NB4 (cell line): ENCODE measurements at places on chromosomes 4 and X.

GRCh38 chrX:154734061-154734781 lies 16.7 kb downstream of the GAB3 start:
- DNase-seq: peak; percentile 89

DNA sequence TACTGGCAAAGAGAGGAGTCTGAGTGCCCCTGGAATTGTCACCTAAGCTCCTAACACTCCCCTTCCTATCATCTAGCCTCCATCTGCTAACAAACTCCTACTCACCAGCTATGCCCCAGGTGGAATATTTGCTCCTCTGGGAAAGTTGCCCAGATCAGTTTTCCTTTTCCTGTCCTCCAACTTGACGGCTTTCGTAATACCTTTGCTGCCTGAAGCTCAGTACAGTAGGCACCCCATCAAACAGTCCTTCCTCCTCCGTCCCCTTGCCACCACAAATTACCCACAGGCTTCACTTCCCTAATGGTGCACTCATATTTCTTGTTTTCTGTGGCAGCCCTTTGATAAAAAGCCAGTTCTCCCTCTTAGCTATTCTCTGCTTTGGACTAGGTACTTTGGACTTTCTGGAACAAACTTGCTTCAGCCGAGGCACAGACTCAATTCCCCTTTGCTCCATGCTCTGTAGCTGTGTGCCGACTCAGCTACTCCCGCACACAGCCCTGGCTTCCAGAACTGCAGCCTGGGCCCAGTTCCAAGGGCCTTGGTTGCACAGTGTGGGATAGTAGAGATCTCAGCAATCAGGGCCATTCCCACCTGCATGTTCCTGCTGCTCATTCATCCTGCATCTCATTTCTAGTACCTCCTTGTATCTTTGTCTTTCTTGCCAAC lies 605.1 kb downstream of the BCOR start:
- peak; percentile 73 for DNase-seq

GRCh38 chr4:8260656-8261111 lies 8.9 kb upstream of the HTRA3 start:
- no peak for DNase-seq

- DNase-seq: peak; percentile 0
Observed at GRCh38 chrX:94576367-94577004, 902.5 kb downstream of the FAM133A start.

- no peak for DNase-seq
Observed at GRCh38 chr4:119271361-119272085, 50.4 kb downstream of the FABP2 start.

DNA sequence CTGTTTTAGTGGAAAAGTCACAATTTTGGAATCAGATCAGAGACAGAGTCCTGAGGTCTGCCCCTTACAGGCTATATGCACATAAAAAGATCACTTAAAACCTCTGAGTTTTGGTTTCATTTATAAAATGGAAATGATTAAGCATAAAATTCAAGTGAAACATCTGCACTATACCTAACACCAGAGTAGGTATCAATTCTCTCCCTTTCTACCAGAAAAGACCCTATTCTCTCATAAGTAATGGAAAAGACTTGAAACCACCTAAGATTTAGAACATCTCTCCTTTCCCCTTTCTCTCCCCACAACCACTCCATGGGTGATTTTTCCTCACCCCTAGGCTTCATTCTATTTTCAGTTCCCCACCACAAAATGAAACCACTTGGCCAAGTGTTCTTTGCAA lies 907 bp downstream of the LHFPL1 start:
- no peak for DNase-seq

DNA sequence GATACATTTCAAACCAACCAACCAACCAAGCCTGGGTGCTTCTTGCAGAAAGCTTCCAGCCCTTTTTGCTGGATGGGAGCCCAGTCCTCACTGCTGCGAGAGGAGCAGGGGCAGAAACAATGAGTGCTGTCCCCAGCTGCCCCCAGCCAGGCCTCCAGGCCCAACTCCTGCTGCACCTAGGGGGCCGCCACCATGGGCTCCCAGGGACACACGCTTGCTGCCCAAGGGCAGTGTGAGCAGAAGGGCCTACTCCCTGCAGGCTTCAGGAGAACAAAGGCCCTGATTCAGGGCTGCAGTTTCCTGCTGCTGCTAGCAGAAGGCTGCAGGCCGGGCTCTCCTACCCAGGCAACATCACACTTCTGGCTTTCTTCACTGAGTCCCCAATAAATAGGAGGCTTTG lies 37.7 kb upstream of the ENPP6 start:
- DNase-seq: no peak

GRCh38 chr4:143184217-143184502 lies 557 bp upstream of the USP38 start:
- DNase-seq: no peak

DNA sequence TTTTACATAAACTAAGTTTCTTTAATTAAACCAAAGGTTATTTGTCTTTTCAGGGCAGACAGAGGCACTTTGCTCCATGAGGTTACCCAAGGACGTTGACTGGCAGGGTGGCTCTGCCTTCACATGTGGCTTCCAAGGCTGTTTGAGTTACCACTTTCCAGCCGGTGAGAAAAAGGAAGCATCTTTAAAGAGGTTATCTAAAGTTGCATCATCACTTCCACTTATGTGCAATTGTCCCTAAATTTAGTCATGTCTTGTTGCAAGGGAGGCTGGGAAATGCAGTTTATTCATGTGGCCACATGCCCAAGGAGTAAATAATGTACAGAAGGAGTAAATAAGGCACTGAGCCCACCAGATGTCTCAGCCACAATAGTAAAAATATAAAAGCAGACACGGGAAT lies 29.0 kb upstream of the RAP1GDS1 start:
- DNase-seq: peak; percentile 95

DNA sequence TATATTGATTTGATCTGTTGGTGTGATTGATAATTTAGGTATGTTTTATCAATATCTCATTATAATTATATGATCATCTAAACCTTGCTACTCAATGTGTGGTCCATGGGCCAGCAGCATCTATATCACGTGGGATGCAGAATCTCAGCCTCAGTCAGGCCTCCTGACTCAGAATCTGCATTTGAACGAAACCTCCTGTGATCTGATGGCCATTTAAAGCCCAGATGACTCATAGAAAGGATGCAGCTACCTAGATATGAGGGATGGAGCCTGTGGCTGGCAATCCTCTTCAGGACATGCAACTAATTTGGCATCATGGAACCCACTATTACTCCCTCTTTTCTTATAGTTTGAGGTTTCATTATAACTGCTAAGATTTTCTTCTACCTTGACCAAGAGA lies 11.3 kb upstream of the CHRNA9 start:
- no peak for DNase-seq

DNA sequence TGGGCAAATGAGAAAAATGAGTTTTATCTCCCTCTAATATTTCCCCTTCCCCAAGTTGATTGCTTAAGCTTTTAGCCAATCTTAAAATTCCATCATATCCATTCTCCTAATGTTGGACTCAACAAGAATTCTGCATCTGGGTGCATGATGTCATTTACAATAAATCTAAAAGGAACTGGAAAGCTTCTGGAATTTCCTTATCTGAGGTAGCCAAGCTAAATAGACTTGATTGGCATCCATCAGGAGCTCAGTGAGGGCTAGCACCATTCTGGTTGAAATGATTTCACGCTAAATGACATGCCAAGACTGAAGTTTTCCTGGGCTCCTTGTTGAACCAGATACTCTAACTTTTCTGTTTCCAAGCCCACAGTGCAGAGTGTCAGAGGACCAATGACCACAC lies 110.3 kb upstream of the SCML1 start:
- DNase-seq: no peak

DNA sequence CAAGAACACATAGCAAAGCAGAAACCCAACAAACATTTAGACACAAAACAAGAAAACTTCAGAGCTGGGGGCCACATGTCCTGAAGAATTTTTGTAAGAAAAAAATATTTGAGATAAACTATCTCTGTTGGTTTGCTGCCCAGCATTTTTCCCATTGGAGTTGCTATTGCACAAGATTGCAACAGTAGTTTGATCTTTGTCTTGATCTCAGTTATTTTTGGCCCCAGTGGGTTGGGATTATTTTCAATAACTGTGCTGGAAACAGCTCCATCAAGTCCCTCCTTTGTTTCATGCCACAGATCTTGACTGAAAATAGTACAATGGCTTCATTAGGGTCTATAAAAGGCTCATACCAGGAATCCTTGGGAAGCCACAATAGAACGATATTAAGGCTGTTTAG lies 103.8 kb upstream of the RAI2 start:
- DNase-seq: no peak

DNA sequence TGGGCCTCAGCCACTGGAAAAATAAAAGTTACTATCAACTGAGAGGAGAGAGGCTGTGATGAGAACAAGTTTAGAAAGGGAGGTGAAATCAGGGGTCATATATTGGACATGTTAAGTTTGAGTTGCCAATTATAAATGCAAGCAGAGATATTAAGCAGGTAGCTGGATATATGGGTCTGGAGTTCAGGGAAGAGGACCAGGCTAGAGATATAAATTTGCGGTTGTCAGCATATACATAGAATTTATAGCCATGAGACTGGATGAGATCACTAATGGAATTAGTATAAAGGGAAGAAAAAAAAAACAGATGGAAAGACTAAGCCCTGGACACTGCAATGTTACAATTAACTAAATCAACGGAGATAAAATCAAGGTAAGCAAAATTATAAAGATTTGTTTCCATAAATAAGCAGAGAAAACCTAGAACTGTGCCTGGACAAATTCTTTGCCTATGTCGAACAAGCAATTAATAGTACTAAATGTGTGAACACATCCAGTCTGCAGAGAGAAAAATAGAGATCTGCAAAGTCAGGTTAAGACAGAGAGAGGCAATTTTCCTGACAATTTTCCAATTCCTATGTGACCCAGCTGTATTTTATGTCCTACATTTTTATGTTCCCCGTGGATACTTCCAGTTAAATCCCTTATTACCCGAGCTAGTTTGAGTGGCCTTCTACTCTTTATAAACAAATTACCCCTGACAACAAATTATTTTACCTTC lies 265.4 kb downstream of the GASK1B start:
- no peak for DNase-seq

DNA sequence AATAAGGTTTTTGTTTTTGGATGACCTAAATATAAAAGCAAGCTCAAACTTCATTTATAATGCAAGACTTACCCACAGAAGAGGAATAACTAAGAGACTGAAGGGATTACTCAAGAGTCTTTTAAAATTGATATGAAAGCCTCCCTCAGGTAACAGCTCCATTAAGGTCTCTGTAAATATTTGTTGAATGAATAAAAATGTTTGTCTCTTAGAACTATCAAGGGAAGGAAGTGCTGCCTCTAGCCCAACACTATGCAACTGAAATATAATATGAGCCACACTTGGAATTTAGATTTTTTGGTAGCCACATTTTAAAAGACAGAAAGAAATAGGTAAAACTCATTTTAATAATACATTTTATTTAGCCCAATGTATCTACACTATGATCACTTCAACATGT lies 127.8 kb downstream of the SH3RF1 start:
- DNase-seq: no peak

GRCh38 chr4:140156529-140157171 lies 2.7 kb upstream of the MAML3 start:
- peak; percentile 78 for DNase-seq

DNA sequence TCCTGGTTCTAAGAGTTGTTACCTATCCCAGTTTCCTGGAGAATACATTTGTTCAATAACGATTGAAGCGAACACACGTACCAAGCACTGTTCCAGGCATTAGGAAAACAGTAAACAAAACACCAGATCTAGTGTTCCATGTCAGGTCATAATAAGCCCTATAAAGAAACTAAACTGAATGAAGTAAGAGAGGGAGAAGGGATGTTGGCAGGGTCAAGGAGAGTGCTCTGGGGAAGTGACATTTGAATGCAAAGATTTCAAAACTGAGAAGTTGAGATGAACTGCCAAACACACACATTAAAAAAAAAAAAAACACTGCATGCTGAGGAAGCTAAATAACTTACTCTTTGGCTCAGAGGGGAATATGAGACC lies 14.4 kb upstream of the ENAM start:
- no peak for DNase-seq

DNA sequence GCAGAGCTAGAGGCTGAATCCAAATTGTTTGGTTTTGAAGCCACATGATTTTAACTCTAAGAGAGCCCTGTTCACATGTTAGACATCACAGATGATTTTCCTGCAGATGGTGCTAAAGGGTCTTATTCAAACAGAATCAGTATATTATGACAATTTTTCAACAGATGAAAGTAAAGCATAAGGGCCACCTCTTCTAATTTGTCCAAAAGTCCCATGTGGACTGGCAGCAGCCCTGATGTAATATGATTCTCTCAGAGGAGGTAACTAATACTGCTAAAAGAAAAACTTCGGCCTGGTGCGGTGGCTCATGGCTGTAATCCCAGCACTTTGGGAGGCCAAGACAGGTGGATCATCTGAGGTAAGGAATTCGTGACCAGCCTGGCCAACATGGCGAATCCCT lies 26.0 kb upstream of the SETD7 start:
- no peak for DNase-seq

DNA sequence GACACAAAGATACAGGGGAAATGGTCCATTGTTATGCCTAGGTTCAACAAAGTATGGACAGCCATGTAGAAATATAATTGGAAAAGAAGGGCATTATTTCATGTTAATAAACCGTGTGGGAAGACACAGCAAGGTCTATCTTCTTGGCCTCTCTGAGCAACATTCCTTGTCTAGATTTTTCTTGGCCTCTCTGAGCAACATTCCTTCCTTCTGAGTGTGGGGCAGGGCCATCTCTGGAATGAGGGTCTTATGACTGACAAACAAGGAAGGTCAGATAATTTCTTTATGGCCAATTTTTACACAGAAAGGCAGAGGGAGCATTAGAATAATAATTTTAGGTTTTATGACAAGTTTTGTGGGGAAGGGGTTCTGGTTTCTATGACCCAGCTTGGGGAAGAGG lies 24.3 kb upstream of the MAOA start:
- DNase-seq: no peak

DNA sequence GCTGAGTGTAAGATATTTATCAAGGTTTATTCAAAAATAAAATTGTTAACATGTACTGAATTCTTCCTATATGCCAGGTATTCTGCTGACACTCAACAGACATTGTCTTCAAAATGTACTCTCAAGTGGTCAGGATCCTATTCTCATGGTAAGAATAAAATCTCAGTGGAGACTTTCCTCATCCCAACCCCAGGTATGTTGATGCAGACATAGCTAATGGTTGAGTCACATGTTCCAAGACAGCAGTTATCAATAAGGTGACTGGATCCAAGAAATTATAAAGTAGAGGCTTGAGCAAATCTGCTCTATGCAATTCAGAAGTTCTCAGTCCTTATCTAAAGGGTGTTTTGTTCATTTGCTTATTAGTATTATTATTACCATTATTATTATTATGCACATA lies 115.2 kb upstream of the GABRA2 start:
- no peak for DNase-seq
